Cortex of kidney (tissue), 1 donor: ENCODE measurements at places on chromosomes 6 and 20.

DNA sequence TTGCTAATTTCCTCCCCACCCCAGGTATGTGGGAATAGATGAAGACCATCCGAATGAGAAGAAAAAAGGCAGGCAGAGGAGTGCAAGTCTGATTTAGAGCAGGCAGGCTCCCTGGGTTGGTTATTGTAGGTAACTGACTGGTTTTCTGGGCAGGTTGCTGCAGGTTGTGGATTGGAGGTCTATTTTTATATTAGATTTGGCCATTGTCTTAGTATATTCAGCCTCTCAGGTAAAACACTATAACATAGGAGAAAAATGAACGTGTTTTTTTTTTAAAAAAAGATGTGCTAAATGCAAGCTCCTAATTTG lies 492 bp upstream of the TBC1D7 start:
- DNase-seq, result no peak

DNA sequence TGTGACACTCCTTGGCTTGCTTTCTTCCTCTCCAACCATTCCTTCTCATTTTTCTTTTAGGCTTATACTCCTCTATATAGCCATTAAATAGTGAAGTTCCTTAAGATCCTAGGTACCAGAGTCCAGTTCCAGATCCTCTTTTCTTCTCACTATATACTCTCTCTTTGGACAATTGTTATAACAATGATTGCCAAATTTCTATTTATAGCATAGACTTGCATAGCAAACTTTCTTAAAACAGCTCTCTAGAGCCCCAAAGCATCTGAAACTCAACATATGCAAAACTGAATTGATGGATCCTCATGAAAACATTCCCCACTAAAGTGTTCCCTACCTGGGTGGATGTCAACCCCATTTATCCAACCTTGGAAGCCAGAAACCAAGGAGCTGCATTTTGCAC lies 13.4 kb downstream of the PHIP start:
- DNase-seq, result no peak

- DNase-seq, result no peak
Measured at GRCh38 chr6:43243664-43244321, 512 bp downstream of the TTBK1 start.

DNA sequence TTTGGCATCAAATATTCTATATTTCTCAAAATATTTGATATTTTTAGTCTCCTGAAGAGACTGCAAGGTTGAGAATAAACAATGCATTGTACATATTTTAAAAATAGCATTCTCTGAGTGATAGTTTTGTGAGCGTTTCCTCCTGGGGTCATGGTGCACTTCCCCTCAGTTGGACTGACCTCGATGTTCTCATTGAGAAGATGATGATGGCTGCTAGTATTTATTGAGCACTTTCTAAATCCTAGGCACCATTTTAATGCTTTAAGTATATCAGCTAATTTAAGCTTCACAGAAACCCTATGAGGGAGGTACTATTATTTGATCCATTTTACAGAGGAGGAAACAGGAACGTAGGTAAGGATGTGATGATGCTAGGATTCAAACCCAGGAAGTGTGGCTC lies 18.2 kb downstream of the DSE start:
- no peak for DNase-seq

- DNase-seq, result no peak
Measured at GRCh38 chr20:14538433-14538832, 201.0 kb upstream of the FLRT3 start.

DNA sequence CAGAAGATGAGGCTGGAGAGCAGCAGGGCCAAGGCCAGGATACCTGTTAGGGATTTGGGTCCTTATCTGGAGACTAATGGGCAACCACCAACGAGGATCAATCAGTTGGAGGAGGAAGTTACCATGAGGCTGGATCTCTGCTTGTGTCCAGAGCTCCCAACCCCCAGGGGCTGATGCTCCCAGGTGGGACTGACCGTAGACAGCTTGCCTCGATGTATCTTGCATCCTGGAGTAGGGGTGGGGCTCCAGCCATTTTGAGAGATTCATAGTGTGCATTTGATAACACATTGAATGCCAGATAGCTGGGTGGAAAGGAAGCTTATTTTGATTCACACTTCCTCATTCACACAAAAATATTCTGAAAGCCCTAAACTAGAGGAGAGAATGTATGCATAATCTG lies 4.6 kb upstream of the RFPL4B start:
- no peak for DNase-seq

GRCh38 chr6:65055545-65055944 lies 651.5 kb downstream of the EYS start:
- DNase-seq, result no peak

- no peak for DNase-seq
Measured at GRCh38 chr6:8275667-8276066, 159.7 kb downstream of the SLC35B3 start.

GRCh38 chr20:46563860-46564221 lies 13.4 kb upstream of the OCSTAMP start:
- no peak for DNase-seq

- no peak for DNase-seq
Measured at GRCh38 chr20:24461848-24462247, 7.6 kb upstream of the SYNDIG1 start.

GRCh38 chr6:25764611-25765010 lies 10.1 kb downstream of the SLC17A4 start:
- no peak for DNase-seq

- DNase-seq, result no peak
Measured at GRCh38 chr20:16258766-16259165, 314.5 kb downstream of the KIF16B start.

GRCh38 chr6:135418040-135418760 lies 79.3 kb downstream of the AHI1 start:
- DNase-seq, result no peak

- no peak for DNase-seq
Measured at GRCh38 chr20:32661820-32662528, 11.8 kb downstream of the C20orf203 start.

- no peak for DNase-seq
Measured at GRCh38 chr20:47280668-47281067, 75.8 kb downstream of the ZMYND8 start.

DNA sequence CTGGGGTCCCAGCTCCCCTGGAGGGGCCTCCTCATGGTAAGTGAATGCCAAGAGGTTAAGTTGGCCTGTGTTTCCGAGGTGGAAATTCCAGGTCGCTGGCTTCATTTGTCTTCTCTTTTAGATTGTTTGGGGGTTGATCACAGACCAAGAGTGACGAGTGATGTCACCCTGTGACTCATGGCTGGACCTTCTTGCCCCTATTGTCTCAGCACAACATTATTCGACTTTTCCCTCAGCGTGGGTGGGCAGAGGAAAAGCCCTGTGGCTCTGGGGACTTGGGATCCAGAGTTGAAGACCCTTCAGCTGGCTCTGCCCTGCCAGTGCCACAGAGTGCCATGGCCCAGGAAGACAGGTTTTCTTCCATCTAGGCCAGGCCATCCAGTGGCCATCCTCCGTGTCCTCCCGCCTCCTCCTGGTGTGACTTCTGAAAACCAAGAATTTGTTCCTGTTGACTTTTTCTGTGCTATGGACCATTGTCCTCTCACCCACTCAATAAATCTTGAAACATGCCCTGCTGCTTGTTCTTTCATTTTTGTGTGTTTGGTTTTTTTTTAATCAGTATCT lies 15.4 kb upstream of the SNHG17 start:
- DNase-seq, result no peak

GRCh38 chr6:10964684-10965083 lies 77.8 kb downstream of the SYCP2L start:
- no peak for DNase-seq

GRCh38 chr20:24439737-24440387 lies 29.6 kb upstream of the SYNDIG1 start:
- DNase-seq, result no peak

GRCh38 chr20:42204109-42204660 lies 586.0 kb upstream of the CHD6 start:
- DNase-seq, result no peak

GRCh38 chr20:22523499-22524392 lies 60.6 kb downstream of the FOXA2 start:
- no peak for DNase-seq

DNA sequence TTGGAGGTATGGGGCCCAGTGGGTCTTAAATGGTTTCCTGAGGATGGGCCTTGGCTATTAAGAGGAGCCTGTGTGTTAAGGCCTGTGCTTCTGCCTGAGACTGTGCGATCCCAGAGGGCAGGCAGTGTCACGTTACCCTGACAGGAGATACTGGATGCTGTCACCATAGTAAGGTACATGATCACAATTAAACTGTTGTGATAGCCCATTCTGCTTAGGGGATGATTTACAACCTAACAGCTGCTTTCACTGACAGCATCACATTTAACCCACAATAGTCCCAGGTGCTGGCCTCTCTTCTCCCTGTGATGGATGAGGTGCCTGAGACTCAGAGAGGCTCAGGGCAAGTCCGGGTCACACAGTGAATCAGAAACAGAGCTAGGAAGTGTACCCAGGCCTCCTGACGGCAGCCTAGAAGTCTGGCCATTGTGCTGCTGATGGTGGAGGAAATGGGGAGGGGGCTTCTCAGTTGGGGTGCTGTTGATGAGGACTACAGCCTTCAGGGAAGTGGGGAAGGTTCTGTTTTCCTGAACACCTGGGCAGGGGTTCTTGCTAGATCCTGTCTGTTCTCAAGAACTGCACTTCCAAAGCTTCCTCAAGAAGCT lies 97.3 kb downstream of the MDGA1 start:
- DNase-seq, result no peak

DNA sequence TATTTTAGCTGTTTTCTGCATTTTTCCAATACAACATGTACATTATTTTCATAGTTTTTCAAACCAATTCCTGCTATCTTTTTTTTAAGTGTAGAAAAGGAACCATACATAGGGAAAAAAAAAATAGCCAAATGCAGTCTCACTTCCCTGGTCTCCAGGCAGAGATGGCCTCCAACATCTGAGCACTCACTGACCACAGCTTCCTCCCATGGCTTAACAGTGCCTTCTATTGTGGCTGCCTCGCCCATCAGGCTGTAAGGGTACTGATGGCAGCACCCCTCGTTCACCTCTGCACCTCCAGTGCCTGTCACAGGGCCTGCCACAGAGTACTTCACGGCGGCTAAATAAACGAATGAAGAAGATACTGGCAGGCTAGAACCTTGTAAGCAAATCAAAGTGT lies 591.1 kb downstream of the PTPRT start:
- DNase-seq, result no peak

DNA sequence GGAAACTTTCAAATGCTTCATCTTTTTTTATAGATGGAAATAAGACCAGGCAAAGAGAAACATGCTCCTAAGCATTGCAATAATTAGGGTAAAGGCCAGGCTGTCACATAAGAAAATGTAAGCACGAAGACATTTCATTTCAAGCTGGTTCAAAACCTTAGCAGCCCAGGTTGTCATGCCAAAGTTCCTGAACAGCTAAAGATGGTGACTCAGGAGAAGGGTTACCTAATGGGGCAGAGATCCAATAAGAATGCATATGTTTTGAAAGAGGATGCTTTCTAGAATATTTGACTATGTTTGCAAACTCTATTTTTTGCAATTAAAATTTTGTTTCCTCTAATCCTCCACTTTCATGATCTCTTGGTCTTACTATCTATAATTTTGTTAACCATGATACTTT lies 65.6 kb upstream of the PHACTR2 start:
- DNase-seq, result no peak

DNA sequence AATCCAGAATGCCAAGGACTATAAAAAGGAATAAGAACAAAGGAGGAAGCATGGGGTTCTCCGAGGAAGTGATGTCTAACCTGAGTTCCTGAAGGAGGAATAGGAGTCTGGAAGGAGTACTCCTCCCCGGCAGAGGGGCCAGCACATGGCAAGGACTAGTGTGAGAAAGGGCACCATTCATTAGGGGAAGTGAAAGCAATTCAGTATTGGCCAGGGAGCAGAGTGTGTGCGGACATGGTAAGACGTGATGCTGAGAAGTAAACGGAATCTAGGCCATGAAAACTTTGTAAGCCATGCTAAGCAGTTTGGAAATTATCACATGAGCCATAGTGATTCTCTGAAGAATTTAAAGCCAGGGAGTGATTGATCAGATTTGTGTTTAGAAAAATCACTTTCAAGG lies 218.9 kb upstream of the PRDM1 start:
- DNase-seq, result no peak

DNA sequence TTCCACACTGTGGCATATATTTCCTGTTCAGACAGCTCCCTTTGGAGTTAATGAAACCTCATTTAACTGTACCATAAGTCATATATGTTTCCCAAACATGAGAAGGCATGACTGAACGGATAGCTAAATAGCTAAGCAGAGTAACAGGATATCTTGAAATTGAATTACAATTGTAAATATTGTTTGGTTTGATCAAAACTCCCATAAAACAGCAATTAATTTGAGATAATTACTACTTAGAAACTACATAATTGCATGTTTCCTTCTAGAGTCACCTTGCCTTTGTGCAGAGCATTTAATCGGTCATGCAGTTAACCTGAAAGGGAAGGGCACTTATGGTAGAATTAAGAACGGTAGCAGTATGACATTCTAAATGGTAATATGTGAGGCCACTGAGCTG lies 179.0 kb upstream of the MAP3K7 start:
- no peak for DNase-seq

- DNase-seq, result no peak
Measured at GRCh38 chr6:158142789-158143188, 25.3 kb downstream of the SERAC1 start.

DNA sequence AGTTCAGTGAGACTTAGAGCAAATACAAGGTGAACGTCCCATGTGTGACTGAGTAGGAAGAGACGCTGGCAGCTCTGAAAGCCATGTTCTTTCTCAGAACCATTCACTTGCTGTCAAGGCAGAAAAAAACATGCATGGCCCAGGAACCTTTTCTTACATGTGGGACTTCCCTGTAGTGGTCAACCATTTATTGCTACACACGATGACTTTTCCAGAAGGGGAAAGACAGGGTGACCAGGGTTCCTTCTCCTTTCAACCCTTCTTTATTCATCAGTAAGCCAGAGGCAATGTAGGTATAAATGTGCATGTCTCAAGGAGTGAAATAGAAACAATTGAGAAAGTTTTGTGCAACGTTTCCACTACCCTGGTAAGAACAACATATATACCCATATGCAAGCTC lies 189.0 kb downstream of the NFATC2 start:
- no peak for DNase-seq

DNA sequence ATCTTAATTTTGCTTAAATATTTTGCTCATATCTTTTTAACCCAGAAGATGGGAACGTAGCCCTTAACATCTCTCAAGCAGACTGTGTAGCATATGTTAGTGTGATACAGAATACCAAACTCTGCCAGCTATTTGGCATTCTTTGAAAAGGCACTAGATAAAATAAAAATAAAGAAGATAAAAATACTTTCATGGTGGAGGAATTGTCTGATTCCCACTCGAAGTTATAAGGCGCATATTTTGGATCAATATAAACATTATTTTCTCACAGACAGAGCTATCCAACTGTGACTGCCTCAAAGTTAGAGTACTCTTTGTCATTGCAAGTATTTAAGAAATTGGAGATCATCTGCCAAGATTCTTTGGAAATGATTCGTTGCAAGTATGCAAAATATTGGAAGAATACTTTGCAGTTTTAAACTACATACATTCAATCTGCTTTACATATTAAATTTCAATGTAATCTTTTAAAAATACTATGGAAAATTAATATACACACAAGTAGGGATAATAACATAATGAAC lies 10.8 kb upstream of the EEF1E1 start:
- DNase-seq, result no peak
